ENCODE measurements at places on chromosomes 1 and 21.

GRCh38 chr1:107683683-107684082 is 281.3 kb downstream of the VAV3 start:
- no peak for DNase-seq

GRCh38 chr1:112304126-112304525 is 91.9 kb upstream of the CTTNBP2NL start:
- DNase-seq: no peak

DNA sequence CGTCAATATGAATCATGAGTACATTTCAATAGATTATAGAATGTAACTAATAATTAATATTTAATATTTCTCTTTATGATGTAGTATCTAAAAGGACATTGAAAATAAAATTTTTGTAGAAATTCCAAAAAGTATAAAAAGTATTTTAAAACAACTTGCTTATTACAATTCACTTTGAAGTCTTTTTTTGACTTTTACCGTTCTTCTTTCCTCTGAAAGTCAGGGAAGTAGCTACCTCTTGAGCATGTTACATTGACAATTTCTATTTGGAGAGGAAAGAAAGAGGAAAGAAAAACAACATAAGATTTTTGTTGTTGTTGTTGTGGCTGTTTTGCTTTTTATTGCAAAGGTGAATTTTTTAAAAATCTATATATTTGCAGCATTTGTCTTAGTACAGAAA is 1.3 kb downstream of the PTPRC start:
- no peak for DNase-seq

DNA sequence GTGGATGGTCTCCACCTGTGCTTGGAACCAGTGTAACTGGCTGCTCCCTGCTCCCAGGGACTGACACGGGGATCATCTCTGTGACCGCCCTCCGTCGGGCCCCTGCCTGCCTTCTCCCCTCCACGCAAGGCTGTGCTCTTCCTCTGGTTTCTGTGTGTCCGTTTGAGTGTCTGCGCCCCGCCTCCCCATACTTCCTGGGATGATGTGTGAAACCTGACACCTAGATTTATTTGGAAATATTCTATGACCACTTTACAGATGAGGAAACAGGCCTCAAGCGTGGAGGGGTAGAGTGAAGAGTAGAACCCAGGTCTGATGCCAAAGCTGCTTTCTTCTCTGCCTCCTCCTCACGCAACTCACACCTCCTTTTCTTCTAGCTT is 24.3 kb downstream of the LDLRAP1 start:
- DNase-seq: no peak

DNA sequence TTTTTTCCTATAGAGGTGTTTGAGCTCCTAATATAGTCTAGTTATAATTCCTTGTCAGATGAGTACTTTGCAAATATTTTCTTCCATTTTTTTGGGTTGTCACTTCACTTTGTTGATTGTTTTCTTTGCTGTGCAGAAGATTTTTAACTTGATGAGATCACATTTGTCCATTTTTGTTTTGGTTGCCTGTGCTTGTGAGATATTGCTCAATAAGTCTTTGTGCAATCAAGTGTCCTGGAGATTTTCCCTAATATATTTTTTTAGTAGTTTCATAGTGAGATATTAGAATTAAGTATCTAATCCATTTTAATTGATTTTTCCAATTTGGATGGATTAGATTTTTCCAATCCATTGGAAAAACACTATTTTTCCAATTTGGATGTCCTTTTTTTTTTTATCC is 1395.5 kb downstream of the PLA2G4A start:
- no peak for DNase-seq

DNA sequence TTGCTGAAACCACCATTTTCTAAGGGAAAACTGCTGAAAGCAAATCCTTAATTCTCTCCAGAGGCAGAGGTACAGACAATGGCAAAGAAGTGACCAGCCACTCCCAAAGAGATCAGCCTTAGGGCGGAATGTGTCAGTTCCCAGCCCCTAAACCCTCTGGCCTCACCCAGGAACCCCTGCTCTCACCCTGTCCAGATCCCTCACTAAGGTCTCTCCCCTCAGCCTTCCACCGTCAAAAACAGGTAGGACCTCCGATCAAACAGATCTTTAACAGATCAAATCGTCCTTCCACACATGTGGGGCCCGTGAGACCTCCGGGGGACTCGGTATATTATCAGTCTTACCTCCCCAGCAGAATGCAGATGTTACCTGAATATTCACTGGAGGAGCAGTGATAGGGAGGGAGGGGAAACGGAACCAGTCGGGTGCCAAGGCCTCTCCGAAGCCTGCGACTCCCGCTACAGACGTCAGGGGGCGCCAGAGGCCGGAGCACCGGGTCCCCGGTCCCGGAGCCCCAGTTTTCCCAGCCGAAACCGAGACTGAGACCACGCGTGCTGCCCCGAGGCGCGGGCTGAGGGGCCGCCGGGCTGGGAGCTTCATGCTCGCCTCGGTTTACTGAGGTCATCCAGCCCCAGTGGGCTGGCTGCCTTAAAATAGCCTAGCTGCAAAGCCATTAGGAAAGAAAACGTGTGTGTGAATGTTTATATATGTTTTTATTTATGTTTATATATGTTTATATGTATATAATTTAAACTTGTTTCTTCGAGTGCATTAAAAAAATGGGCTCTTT is 23.6 kb downstream of the GPA33 start:
- DNase-seq: peak; percentile 86

GRCh38 chr21:46314441-46315020 is 9.1 kb downstream of the C21orf58 start:
- DNase-seq: no peak

GRCh38 chr1:21366288-21366687 is 73.6 kb upstream of the NBPF3 start:
- no peak for DNase-seq

DNA sequence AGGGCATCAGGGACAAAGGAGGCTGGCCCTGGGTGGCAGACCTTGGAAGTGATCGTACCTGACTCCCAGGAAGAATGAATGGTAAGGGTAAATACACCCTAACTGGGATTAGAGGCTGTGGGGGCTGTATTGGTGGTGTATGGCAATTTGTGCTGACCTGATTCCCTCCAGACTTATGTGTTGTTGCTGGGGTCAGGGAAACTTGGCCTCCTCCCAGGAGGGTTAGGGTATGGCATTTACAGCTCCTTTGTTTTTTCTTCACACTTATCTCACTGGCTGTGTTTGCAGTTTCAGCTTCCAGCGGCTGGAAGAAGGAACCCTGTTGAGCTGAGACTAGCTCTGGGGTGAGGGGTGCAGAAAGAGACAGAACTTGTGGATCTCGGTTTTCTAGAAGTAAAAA is 8.2 kb downstream of the VANGL1 start:
- no peak for DNase-seq

DNA sequence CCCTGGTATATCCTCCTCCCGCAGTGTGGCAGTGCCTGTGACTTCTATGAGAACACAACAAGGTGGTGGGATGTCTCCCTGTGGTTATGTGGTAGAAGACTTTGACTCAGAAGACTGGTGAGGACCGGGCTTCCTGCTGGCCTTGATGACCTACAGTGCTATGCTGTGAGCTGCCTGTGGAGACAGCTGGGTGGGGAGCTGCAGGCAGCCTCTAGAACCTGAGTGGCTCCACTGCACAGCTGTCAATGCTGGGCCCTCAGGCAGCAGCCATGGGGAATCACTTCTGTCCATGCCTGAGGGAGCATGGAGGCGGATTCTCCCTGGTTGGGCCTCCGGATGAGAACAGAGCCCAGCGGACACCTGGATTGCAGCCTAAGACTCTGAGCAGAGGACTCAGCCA is 14.9 kb downstream of the SLC1A7 start:
- DNase-seq: no peak

DNA sequence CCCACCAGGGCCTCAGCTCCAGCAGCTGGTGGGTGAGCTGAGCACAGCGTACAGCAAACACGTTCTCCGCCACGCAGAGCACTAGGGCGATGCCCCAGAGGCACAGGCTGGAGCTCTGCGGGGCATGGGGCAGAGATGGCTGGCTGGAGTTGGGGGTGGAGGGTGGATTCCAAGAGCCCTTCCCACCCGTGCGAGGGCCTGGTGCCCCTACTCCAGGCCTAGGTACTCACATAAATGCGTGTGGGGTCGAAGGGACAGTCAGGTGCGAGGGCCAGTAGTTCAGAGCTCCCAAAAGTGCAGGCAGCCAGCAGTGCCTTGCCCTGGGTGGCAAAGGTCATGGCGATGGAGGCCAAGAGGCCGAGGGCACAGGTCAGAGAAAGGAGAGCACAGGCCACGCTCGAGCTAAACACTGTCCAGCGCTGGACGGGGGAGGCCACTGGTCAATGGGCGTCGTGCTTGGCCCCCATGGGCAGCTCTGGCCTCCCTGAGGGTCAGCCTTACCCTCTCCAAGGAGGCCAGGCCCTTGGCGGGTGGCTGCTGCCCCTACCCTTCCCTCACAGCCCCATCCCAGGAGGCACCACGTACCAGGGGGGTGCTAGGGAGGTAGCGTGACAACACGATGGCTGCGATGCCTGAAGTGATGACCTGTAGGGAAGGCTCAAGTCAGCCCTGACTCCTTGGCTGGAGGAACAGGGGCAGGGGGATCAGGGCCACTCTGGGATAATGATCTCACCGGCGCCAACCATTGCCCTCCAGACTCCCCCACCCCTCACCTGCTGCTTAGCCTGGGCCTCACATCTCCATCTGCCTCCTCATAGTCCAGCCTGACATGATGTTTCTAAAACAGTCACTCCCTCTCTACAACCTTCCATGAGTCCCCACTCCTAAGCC is 5.6 kb downstream of the TMEM54 start:
- no peak for DNase-seq

DNA sequence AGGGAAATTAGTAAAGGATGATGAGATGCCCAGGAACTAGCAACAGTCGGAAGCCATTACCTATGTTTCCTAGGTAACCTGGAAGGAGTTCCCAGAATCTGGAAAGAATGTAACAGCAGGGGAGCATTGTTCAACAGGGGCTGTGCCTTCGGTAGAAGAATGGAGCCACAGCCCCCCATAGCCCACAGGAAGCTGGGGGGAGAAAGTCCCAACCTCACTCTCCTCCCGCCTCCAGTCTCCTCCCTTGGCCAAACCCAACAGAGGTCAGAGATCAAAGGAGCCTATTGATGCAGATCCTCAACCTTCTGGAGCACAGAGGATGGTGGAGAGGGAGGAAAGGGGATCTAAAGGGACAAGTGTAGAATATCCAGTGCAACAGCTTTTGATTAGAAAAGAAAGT is 131.5 kb upstream of the SLC44A3 start:
- DNase-seq: no peak

- no peak for DNase-seq
These were observed 8.9 kb downstream of the GABRD start for GRCh38 chr1:2027961-2028583.

DNA sequence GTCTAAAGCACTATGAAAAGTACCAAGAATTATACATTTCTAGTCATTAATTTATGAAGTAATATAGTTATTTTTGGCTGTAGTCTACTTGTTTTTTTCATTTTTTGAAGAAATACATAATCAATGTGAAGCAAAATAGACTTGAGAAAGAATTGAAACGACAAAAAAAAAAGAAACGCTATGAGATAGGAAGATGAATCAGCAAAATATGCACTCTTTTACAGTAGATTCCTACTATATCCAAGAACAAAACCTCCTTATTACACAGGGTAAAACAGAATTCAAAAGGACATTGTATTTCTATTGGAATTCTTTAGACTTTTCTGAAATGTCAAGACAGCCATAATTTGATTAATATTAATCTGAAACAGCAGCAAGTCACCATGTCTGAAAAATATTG is 25.6 kb upstream of the CCDC181 start:
- no peak for DNase-seq

DNA sequence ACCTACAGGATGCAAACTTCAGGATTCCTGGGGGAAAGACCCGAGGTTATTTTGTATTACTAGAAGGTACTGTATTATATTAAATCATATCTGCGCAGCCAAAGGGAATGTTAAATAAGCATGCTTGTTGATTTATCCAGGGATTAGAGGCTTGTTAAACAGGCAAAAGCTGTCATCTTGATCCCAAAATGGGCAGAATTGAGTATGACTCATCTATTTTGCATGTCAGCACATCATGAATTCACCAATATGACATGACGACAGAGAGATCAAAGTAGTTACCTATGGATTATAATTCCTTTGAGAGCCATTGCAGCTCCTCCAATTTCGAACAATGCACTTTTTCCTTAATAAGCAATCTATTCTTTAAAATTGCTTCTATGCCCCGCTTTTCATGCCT is 66.1 kb downstream of the TBX15 start:
- DNase-seq: no peak

DNA sequence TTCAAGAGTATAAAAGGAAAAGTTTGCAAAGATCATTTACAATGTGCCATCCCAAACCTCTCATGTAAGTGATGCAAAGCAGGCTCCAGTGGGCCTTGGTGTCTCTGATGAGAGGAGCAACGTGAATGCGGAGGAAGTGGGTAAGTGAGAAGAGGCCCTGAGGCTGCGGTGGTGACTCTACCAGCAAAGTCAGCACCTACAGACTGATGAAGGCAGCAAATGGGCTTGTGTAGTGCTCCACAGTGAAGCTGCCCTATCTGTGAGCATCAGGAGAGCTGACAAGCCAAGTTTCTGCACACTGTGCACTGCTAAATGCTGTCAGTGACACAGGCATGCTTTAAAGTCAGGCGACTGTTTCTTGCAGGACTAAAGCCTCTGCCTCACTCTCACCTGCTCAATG is 15.6 kb upstream of the RAP1A start:
- no peak for DNase-seq

GRCh38 chr1:27763358-27763757 is 9.7 kb upstream of the STX12 start:
- no peak for DNase-seq

DNA sequence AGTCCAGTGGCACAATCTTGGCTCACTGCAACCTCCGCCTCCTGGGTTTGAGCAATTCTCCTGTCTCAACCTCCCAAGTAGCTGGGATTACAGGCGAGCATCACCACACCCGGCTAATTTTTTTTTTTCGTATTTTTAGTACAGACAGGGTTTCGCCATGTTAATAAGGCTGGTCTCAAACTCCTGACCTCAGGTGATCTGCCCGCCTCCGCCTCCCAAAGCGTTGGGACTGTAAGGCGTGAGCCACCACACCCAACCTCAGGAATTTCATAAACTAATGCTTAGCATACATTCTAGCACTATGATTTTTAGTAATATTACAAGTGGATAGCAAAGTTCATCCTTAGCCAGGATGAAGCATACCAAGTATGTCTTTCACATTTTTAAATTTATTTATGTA is 8.7 kb downstream of the DNAJC11 start:
- DNase-seq: no peak

- DNase-seq: no peak
These were observed 51.1 kb upstream of the RBM15 start for GRCh38 chr1:110288111-110288510.

- no peak for DNase-seq
These were observed 70.6 kb upstream of the KCNJ6 start for GRCh38 chr21:37986751-37987399.

- no peak for DNase-seq
These were observed 1.3 kb downstream of the CRNN start for GRCh38 chr1:152412756-152413155.

- no peak for DNase-seq
These were observed 157.2 kb downstream of the DENND1B start for GRCh38 chr1:197618061-197618460.

All from NCI-H187 (cell line).